Body of pancreas (tissue), 4 donors: ENCODE measurements at places on chromosomes 2 and 18.

GRCh38 chr2:69583321-69583833 is 60.2 kb downstream of the AAK1 start:
- no peak for DNase-seq

GRCh38 chr18:68555879-68556301 is 159.0 kb downstream of the TMX3 start:
- no peak for DNase-seq

DNA sequence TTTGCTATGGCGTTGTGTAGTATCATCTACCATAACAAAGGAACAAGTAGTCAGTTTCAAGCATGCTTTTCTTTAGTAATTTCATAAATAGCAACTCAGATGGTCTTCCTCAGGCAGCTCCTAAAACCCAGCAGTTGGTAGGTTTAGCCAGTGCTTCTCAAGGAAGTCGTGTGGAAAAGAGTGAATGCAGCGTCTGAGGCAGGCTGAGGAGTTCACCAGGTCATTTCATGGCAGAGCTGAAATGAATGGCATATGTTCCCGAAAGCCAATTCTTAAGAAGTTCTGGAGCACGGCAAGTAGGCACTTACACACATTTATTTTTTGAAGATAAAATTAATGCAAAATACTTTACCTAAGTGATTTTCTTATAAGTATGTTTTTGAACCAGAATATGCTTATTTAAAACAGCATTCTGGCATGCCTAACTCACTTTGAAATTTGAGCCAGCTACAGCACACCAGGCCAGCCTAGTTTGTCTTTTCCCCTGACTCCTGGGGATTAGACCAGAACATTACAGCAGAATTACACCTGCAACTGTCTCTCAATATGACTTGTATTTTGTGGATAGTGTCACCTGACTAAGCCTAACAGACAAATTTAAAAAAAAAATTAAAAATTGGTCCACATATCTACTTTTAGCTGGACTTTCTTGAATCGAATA is 62.2 kb downstream of the OSBPL6 start:
- DNase-seq = no peak

GRCh38 chr2:240556553-240557100 is 1.2 kb downstream of the ANKMY1 start:
- DNase-seq = peak; percentile 29

DNA sequence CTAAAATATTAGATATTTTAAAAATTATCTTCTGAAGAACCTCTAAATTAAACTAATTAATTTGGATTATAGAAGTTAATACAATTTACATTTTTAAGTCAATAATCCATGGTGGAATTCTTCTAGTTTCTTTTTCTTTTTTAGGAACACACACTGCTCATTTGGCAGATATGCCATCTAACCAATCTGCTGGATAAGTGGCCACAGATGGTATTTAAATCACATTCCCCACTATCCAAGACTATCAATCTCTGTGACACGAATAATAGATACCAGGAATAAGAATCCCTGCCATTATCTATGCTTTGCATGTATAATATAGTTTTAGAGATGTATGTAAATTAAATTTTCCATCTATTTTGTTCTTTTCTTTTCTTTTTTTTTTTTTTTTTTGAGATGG is 58.5 kb downstream of the CABYR start:
- no peak for DNase-seq

GRCh38 chr2:234623521-234623991 is 126.7 kb upstream of the ARL4C start:
- no peak for DNase-seq

GRCh38 chr2:73818296-73818695 is 10.5 kb upstream of the STAMBP start:
- no peak for DNase-seq

DNA sequence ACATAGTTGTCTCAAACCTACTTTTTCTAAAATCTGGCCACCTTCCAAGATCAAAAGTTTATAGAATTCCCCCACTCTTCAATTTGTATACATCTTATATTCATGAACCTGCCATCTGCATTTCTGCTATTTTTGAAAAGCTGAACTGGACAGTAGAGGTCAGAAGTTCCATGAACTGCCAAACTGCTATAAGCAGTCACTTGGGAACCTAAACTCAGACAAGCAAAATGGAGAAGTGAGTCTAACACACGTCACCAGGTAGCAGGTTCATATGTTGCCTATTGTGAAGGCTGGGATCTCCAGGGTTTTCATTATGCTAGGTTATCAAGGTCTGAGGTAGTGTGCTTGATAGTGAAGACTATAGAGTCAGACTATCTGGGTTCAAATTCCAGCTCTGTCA is 2.0 kb upstream of the MYO1B start:
- DNase-seq = no peak

DNA sequence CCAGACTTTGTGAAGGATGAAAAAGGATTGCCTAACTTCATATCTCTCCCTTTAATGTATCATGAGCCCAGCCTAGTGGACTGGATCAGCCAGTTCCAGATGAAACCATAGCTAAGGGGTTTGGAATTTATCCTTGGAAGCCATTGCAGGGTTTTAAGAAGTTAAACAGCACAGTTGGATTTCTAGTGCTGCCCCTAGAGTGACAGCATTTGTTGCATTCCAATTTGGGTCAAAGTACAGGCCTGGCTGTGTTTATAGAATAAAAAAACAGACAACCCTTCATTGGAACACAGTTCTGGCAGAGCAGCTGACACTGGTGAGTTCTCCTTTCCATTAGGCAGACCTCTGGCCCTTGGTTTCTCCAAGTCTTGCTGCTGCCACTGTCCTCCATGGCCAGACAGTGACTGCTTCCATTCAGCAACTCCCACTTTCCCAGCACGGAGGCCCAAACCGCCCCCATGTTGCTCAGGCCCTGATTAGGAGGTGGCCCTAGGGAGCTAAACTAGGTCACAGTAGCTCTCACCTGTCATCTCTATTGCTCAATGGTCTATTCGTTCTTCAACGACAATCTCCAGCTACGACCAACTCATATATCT is 8.0 kb downstream of the GPR39 start:
- DNase-seq = no peak

- no peak for DNase-seq
These were observed 79.9 kb downstream of the CTAGE1 start for GRCh38 chr18:22337833-22338232.

- DNase-seq = no peak
These were observed 2.7 kb downstream of the NARS1 start for GRCh38 chr18:57618910-57619309.

DNA sequence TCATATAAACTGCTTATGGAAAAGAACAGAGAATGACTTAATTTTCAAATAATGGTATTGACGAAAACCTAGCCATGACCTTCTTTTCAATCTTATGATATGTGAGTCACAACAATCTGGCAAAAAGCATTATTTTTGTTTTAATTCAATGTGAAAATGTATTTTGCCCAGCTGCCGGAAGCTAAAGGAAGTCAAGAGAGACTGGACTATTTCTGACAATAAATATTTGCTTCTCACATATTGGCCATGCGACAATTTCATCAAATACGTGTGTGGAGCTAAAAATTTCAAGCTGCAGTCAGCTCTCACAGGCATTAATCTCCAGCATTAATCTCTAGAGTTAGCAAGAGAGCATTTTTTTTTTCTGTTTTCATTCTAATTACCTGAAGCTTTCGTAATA is 881.0 kb downstream of the CPS1 start:
- no peak for DNase-seq

- peak; percentile 76 for DNase-seq
These were observed 34.7 kb downstream of the NAPG start for GRCh38 chr18:10560452-10561045.

- DNase-seq = no peak
These were observed 462.7 kb downstream of the METTL4 start for GRCh38 chr18:2108591-2108990.

DNA sequence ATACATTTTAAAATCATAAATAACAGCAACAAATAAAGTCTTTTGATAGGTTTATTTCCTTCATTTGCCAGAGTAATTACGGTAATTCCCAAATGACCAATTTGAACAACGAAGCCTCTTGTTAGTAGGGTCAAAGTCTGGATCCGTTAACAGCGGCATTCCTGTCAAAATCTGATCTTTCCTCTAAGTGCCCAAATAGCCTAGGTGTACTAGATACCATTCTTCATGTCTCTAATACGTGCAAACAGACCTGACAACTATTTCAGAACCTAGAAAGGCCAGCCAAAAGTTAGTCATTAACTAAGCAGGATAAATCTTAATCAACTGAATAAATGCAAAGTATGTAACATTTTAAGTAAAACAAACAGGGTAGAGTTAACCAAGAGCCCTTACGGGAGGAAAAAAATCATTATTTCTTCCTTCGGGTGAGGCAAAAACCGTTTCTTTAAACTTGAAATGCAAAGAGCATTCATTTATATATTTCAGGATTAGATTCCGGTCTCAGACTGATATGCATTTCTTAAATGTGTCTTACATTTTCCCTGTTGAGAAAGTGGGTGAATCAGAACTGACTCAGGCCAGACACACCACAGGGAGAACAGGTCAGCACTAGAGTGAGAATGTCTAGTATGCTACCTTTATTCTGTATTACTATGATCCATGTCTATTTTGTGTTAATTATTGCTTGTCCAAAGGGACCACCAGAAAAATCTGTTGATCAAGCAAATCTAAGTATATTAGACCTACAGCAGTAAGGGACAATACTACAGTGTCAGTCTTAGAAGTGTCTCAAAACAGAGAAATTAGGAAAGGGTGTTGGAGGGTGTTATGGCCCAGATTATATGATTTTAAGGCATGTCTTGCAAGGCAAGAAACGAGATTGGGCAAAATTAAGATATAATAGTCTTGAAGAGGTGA is 141.5 kb upstream of the NDUFV2 start:
- DNase-seq = no peak

DNA sequence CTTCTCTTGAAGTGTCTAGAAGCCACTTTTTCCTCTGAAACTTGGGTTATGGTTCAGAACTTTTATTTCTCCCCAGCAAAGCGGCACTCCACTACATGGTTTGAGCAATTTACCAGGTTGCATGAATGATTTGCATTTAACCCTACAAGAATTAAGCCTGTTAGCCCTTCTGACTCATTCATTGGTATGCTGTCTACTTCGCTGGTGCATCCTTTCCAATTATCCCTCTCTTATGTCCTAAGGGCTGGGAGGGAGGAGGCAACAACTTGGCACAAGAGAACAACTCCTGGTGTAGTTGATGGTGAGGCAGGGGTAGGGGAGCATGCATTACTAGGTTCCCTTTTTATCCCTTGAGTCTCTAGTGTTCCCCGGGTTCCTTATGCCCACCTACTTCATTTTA is 293.4 kb upstream of the MEX3C start:
- DNase-seq = no peak

- DNase-seq = no peak
These were observed 31.5 kb downstream of the ANKRD44 start for GRCh38 chr2:197278799-197279763.

DNA sequence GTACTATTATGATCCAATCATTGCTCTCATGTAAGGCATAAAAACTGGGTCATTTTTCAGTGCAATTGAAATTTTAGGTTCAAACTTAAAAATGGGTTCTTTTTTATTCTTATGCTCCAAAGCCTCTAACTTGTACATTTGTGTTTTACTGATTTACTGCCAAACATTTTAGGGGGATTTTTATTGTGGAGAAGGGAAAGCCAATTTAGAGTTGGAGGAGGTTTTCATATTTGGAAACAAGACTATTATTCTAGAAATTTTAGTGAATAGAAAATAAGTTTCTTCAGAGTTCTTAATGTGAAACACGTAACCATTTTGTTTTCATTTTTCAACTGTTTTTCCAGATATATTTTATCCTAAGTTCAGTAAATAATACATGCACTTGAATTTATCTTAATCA is 138.6 kb downstream of the DOCK10 start:
- no peak for DNase-seq

- DNase-seq = no peak
These were observed 147.1 kb downstream of the PHLPP1 start for GRCh38 chr18:62862466-62862865.

DNA sequence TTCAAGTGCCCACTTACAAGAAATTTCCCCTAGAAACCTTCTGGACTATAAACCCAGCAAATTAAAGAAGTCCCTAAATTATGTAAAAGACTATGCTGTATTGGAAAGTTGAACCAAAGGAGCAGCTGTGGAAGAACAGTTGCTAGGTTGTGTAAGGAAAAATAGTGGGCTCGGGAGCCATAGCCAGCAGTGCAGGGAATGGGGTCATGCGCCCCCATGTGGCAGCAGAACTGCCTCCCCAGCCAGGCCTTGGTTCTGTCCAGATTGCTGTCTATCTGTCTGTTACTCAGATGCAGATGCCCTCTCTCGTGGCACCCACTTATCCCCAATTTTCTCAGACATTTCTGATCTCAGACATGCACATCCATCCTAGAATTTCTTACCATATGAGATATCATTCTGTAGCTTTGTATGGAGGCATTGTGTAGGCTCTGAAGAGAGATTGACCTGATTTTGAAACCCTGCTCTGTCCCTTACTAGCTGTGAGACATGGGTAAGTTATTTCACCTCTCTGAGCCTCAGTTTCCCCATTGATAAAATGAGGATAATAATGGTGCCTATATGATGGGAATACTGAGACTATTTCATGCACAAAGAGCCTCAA is 258.3 kb downstream of the SS18 start:
- peak; percentile 18 for DNase-seq

GRCh38 chr2:216363221-216363620 is 9.1 kb downstream of the MARCHF4 start:
- DNase-seq = no peak

DNA sequence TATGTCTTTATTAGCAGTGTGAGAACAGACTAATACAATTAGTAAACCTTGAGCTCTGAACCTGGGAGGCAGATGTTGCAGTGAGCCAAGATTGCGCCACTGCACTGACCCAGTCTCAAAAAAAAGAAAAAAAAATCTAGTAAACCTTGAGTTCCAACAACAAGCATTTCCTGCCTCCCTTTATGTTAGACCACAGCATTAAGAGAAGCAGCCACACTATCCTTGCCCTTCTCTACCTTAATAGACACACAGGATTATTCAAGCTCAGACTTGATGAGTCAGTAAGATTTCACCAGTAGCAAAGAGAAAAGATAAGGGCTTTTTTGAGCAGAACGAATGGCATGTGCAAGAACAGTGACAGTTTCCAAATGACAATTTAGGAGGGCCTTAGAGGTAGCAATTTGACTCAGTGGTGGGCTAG is 18.0 kb upstream of the GLS start:
- no peak for DNase-seq

- DNase-seq = no peak
These were observed 140.4 kb upstream of the APCDD1 start for GRCh38 chr18:10314066-10314465.

- no peak for DNase-seq
These were observed 16.7 kb upstream of the DTNB start for GRCh38 chr2:25690058-25690457.

DNA sequence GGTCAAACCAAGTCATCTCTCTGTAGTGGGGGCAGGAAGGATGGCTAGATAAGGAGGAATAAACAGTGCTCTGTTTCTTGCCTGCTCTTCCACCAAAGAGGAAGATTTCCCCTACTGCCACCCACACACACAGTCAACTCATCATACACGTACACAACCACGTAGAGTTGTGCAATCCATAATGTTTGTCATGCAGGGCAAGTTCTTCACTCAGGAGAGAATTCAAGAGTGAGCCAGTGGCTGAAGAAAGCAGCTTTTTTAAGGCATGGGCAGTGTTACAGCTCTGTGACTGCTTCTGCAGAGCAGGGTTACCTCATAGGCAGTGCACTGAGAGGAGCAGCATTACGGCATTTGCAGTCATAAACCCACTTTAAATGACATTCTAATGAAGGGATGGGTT is 283.0 kb downstream of the RND3 start:
- DNase-seq = no peak
